Transverse colon (tissue), 4 donors: ENCODE measurements at places on chromosomes 3 and 15.

GRCh38 chr15:93801206-93801605, 430.2 kb upstream of the MCTP2 start:
- DNase-seq: no peak

DNA sequence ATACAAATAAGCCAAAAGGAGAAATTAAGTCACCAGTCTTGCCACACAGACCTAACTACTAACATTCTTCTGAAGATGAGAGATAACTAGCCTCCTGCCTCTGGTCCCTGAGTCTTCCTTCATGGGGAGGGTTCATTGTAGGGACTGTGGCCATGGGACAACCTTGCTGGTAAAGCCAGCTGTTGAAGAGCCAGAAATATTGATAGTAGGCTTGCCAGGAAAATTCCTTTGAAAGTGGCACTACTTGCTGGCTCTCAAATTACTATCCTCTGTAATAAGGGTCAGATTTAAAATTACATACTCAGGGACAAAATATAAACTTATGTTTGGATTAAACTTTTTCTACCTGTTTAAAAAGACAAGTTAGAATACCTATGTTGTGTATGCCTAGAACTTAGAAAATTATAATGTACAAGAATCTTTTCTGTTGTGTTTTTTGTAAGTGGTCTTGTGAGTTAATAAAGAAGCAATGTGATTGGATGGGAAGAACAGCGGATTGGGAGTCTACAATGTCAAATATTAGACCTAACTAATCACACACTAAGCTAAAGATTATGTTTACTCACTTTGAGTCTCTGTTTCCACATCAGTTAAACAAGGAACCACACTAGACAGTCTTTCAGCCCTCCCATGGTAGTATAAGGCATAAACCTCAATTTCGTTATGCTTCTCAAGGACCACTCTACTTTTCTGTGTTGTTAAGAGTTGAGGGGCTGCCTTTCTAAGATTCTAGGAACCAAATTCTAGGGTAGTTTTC, 60.0 kb upstream of the TRIM71 start:
- no peak for DNase-seq

- no peak for DNase-seq
Measured at GRCh38 chr15:39919411-39919747, 687 bp downstream of the GPR176 start.

DNA sequence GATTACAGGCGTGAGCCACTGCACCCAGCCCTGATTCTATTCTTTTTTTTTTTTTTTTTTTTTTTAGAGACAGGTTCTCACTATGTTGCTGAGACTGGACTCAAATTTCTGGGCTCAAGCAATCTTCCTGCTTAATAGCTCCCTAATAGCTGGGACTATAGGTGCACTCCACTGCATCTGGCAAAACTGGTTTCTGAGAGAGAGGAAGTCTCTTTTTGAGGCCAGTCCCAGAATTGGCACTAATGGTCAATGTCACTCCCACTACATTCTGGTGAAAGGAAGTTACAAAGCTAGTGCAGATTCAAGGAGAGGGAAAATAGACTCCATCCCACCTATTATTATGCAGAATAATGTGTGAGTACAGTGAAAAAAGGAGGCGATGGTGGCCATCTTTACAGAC, 5.8 kb upstream of the TGFBR2 start:
- DNase-seq: no peak

DNA sequence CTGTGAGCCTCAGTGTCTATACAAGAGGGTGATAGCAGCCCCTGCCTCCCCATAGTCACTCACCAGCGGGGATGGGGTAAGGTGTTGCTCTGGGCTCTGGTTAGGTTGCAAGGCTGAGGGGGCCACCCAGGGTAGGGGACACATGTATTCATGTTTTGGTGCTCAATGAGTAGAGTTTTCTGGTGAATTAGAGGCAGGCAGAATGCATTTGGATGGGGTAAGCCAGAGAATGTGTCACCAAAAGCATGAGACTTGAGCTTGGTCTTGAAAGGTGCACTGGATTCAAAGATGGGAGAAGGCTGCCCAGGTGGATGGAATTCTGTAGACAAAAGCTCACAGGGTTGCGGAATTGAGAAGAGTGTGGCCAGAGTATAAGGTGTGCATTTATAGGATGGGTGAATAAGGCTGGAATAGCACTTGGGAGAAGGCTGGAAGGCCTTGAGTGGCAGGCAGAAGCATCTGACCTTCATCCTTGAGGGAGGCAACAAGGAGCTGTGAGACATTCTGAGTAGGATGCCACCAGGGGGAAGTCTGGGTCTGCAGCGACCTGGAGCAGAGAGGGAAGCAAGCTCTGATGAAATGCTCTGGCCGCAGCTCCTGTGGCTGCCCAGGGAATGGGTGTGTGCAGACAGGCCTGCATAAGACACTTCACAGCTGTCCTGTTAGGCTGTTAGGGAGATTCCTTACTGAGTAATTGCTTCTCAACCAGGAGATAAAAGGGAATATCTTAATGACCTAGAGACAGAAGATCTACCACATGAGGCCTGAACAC, 149.6 kb downstream of the CHDH start:
- DNase-seq: no peak

GRCh38 chr15:49279521-49280456, 109.7 kb downstream of the GALK2 start:
- DNase-seq: no peak

DNA sequence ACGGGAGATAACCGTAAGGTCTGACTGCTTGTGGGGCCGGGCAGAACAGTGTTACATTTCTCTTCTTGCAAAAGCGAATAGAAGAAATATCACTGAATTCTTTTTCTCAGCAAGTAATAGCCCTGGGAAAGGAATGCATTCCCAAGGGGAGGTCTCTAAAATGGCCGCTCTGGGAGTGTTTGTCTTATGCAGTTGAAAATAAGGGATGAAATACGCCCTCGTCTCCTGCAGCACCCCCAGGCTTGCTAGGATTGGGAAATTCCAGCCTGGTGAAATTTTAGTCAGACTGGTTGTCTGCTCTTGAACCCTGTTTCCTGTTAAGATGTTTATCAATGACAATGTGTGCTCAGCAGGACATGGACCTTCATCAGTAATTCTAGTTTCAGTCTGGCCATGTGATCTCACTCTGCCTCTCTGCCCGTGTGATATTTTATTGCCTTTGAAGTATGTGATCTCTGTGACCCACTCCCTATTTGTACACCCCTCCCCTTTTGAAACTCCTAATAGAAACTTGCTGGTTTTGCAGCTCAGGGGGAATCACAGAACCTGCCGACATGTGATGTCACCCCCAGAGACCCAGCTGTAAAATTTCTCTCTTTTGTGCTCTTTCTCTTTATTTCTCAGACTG, 715.6 kb downstream of the ROBO1 start:
- no peak for DNase-seq

- no peak for DNase-seq
Measured at GRCh38 chr15:89664441-89665350, 9.4 kb upstream of the KIF7 start.

- DNase-seq: no peak
Measured at GRCh38 chr3:174125267-174125824, 727.8 kb downstream of the NLGN1 start.

- no peak for DNase-seq
Measured at GRCh38 chr3:134666466-134666865, 15.6 kb upstream of the KY start.

- no peak for DNase-seq
Measured at GRCh38 chr3:106257172-106257571, 388.4 kb upstream of the CBLB start.

- DNase-seq: peak; percentile 81
Measured at GRCh38 chr3:193971261-193971751, 164.6 kb upstream of the HES1 start.

GRCh38 chr3:61715886-61716527, 154.6 kb downstream of the PTPRG start:
- peak; percentile 15 for DNase-seq
